Stimulated activated CD8-positive, alpha-beta memory T cell treated with anti-CD3 and anti-CD28 coated beads, Interleukin-4, amount 100 ng/mL, for 48 hours (primary cell): ENCODE measurements at places on chromosomes 13 and 19.

DNA sequence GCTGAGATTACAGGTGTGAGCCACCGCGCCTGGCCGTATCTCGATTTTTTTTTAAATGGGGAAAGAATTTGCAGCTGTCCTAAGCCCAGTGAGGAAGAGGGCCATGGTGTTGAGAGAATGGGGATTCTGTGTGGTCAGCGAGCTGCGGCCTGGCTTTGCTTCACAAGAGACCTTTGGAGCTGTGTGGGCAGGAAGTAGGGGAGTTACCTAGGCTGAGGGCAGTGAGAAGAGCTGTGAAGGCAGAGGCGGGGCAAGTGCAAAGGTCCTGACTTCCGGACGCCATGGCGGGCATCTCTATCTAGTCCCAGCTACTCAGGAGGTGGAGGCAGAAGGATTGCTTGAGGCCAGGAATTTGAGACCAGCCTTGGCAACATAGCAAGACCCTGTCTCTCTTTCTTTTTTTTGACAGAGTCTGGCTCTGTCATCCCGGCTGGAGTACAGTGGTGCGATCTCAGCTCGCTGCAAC is 4.9 kb downstream of the AP2A1 start:
- no peak for DNase-seq

DNA sequence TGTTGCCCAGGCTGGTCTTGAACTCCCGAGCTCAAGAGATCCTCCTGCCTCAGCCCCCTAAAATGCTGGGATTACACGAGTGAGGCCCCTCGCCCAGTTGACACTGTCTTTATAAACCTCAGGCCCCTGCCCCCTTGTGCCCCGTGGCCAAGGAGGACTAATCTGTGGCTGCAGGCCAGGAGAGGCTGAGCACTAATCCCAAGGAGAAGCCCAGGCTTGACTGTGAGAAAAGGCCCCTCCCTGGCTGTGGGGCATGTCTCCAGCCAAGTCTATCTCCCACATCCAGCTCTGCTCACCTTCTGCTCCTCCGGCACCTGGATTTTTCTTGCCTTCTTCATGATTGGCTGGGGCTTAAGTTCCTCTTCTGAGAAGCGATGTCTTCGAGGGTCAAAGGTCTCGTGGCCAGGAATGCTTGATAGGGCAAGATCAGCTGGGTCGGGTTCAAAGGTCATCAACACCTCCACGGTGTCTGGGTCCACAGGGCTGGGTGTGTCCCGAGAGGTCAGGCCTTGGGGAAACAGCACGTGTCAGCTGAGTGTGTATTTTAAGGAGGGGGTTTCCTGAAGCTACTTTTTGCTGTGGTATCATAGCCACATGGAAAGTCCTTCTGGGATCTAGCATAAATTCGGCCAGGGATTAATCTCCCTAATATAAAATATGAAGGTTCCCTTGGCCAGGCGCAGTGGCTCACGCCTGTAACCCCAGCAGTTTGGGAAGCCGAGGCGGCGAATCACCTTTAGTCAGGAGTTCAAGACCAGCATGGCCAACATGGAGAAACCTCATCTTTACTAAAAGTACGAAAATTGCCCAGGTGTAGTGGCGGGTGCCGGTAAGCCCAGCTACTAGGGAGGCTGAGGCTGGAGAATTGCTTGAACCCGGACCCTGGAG is 3.8 kb downstream of the DBP start:
- DNase-seq = no peak

DNA sequence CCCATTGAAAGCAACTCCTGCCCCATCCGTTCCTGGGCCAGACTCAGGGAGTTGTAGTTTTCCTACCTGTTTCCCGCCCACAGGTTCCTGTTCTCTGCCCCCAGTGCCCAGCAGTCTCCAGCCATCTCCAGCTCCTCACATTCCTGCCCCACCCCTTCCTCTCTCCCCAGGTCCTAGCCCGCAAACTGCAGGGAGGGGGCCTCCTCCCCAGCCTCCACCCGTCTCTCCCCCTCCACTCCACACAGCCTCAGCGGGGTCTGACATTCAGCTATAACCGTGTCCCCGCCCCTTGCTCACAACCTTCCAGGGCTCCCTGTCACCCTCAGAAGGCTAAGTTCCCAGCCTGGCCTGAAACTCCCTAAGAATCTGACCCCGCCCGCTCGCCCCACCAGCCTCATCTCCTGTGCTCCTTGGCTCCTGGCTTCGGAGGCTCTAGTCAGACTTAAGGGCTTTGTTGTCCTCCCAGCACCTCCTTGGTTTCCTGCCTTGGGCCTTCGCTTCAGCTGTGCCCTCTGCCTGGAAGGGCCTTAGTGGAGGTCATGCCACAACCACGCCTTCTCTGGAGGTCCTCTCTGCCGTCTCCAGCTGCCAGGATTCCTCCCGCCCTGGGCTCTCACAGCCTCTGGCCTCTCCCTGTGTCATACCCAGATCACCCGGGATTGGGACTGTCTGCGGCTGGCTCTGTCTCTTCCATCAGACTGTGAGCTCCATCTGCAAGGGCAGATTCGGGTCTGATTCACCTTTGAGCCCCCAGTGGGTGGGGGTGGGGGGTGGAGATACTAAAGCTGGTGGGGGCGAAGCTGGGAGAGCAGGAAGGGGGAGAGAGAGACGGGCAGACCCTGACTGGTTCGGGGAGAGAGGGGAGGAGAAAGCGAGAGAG is 5.1 kb upstream of the SPACA6 start:
- no peak for DNase-seq

GRCh38 chr19:32289566-32290210 is 55.7 kb upstream of the ZNF507 start:
- DNase-seq = no peak

DNA sequence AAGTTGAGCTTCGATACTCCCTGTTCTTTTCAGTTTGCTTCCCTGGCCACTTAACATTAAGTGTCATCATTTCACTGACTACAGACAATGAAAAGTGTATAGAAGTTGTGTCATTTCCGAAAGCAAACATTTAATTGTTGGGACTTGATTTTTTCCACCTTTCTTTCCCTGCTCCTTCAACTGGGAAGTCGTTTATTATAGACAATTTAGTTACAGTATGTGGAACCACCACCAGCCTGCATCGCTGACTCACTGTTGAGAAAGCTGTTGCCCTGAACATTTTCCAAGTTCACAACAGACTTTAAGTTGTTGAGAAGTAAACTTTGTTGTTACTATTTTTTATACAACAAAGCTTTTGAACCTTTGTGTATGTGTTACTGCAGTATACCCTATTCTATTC is 788.4 kb upstream of the PRR20A start:
- DNase-seq = no peak

DNA sequence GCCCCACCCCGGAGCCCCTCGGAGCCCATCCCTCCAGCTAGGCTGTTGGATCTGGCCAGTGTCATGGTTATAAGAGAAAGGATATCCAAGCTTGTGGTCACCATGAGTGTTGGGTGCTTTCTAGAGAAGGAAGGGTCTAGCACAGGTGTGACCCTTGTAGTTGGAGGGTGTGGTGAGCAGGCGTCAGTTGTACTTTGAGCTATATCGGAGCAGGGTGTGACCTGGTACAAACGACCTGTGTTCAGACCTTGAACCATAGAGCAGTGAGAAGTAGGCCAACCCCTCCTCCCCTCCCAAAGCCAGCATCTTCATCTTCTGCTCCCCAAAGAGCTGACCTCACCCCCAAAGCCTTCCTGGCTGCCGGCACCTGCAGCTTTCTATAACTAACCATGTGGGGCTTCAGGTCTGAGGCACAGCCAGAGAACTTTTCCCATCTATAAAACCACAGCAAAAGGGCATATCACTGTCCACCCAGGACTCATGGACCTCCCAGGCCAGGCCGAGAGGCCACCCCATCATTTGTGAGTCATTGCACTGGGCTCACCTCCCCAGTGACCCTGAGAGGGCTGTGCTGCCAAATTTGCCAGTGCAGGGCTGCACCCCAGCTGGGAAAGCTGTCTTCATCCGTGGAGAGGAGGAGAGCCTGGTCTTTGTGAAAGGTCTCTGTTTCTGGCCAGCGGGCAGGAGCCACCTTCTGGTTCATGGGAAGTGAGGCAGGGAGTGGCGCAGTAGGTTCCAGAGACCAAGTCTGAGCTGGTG is 14.2 kb downstream of the RAB8A start:
- DNase-seq = no peak

DNA sequence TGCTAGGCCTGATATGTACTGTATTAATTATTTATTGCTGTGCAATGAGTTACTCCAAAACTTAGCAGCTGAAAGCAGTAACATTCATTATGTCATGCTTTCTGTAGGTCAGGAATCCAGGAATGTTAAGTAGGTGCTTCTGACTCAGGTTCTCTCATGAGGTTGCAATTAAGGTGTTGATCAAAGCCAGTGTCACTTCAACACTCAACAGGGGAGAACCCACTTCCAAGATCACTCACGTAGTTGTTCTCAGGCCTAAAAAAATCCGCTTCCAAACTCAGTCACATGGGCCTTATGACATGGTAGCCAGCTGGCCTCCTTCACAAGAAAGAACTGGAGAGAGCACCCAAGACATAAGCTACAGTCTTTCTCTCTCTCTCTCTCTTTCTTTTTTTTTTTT is 211.1 kb upstream of the NBEA start:
- DNase-seq = no peak

DNA sequence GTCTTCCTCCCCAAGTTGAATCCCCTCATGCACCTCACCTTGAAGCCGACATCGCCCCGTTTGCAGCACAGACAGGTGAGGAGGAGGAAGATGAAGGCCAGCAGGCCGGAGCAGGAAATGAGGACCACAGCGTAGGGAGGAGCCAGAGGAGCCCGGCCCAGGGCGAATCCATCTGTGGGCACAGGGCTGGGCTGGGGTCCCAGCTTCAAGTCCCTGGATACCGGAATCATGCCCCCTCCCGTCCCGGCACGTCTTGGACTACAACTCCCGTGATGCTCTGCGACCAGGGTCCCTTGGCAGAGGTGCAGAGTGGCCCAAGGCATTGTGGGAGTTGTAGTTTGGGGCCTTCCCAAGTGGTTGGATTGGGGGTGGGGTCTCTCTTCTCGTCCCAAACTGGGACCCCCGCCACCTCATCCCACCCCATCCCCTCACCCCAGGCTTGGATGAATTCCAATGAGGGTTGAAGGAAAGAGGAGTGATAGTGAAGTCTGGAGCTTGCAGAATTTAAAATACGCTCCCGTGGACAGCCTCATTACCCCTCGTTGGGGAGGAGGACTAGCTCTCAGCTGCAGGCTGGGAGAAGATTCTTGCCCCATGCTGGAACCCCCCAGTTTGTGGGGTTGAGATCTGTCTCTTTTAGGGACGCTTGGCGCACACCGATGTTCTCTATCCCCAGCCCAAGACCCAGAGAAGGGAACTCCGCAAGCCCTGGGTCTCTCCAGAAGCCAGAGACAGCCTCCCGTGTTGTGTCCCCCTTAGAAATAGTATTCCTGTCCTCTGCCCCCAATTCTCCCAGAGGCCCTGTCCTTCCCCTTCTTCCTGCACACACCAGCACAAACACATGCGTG is 990 bp downstream of the LMTK3 start:
- peak; percentile 83 for DNase-seq

GRCh38 chr19:50486823-50487515 is 10.3 kb upstream of the GARIN5A start:
- DNase-seq = peak; percentile 88

DNA sequence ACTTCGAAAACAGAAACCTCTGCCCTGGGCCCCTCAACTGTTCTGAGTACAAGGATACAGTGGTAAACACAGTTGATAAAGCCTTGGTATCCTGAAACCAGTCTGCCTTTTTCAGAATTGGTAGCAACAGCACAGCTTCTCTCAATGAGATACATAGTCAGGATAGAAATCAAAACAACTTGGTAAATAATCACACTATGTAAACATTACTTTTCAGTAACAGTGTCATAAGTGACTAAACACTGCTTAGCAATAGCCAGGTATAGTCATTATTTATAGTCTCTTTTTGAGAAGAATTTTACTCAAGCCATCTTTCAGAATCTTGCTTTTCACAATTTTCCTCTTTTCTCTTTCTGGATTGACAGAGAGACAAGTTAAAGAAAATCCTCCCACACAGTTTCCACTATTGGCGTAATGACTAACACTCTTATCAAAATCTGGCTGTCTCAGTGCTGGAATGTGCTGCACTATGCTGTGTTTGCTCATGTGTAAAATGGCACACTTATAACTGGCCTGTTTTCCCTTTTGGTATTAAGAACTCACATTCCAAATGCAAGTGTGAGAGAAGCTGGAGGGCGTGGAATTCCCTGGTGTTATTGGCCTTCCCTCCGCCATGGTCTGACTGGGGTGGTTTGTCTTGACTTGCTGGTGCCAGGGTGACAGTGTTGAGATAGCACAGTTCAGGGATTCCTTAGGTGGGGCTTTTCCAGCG is 368.8 kb downstream of the TDRD3 start:
- no peak for DNase-seq

DNA sequence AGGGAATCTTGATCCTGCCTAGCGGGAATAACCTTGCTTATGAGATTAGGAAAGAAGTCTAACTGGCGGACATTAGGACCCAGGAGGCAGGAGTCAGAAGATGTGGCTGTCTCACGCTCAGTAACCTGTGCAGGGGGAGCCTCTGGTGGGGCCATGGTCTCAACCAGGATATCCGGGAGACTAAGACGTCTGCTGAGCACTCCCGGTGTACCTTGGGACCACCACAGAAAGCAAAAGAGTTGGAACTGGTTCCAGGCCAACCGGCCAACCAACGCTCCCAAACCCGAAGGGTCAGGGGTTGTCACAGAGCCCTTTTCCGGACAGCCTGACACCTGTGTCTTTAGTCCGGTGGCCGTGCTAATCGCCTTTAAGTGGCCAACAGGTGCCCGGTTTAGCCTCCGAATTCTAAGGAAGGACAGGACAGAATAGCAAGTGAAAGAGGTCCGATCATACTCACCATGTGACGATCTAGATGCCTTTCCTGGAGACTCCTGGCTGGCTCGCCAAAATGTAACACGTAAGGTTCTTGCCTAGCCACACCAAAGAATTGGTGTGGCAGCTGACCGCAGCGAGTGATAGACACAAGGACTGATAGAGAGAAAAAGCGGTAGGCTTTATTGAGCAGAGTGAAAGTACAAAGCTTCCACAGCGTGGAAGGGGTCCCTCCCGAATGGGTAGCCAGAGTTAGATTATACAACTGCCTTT is 103.9 kb upstream of the DIAPH3 start:
- DNase-seq = peak; percentile 27

GRCh38 chr13:107867701-107868661 is 347.4 kb downstream of the LIG4 start:
- DNase-seq = peak; percentile 26

GRCh38 chr19:1229056-1229923 is 8.5 kb downstream of the CBARP start:
- DNase-seq = no peak

GRCh38 chr19:55256562-55257460 is 2.0 kb downstream of the PPP6R1 start:
- peak; percentile 45 for DNase-seq

- no peak for DNase-seq
Measured at GRCh38 chr19:51141181-51141580, 920 bp upstream of the SIGLEC7 start.
